Dermis microvascular lymphatic vessel endothelial cell (primary cell): ENCODE measurements at places on chromosomes 1 and 21. TPM values are rescaled to one million over a fixed set of nuclear protein-coding genes. Genes with fewer than 3 reads are reported as not detected.

OVAAL gene
- total RNA-seq = not detected in 2 replicates

PLPPR5 gene
- not detected in 2 replicates for total RNA-seq

HSF2BP gene
- 0.26 and 0.38 TPM in 2 replicates for total RNA-seq

S100A1 gene
- total RNA-seq = not detected in 2 replicates

AMY2A gene
- total RNA-seq = under 0.01 TPM in 1 of 2 replicates, not detected in the other

CACNA1S gene
- not detected in 2 replicates for total RNA-seq

PLA2G2F gene
- total RNA-seq = not detected in 2 replicates

PPM1J gene
- 0.64 and 0.76 TPM in 2 replicates for total RNA-seq

C4BPB gene
- 0.13 TPM in 1 of 2 replicates, not detected in the other for total RNA-seq

TRIM63 gene
- not detected in 2 replicates for total RNA-seq

UCHL5 gene
- total RNA-seq = 13.8 and 14.5 TPM in 2 replicates

SKI gene
- 12.7 and 23.1 TPM in 2 replicates for total RNA-seq

ATP6V1G3 gene
- 0.25 TPM in 1 of 2 replicates, not detected in the other for total RNA-seq

LCE1E gene
- total RNA-seq = not detected in 2 replicates

STYXL2 gene
- total RNA-seq = not detected in 2 replicates

FBXO2 gene
- 1.4 and 1.5 TPM in 2 replicates for total RNA-seq

LIPI gene
- total RNA-seq = not detected in 2 replicates

HES3 gene
- not detected in 2 replicates for total RNA-seq

PPIH gene
- total RNA-seq = 14.9 and 23.2 TPM in 2 replicates

LRRC42 gene
- total RNA-seq = 18.2 and 24.1 TPM in 2 replicates

CACHD1 gene
- total RNA-seq = 2.8 and 4.4 TPM in 2 replicates

OR2T29 gene
- not detected in 2 replicates for total RNA-seq

SIPA1L2 gene
- 11.7 and 11.8 TPM in 2 replicates for total RNA-seq

FAM177B gene
- not detected in 2 replicates for total RNA-seq

AIM2 gene
- total RNA-seq = not detected in 2 replicates

ANKRD34A gene
- total RNA-seq = under 0.01 TPM in 2 replicates

RHOU gene
- 18.9 and 31.5 TPM in 2 replicates for total RNA-seq

PLA2G2D gene
- total RNA-seq = not detected in 2 replicates
